ENCODE measurements at places on chromosomes 3 and 15. TPM values are rescaled to one million over a fixed set of nuclear protein-coding genes. Genes with fewer than 3 reads are reported as not detected.

Gene THPO
- total RNA-seq = not detected

Gene PLAAT1
- not detected for total RNA-seq

Gene TMEM266
- not detected for total RNA-seq

Gene TASOR
- total RNA-seq = 34.0 TPM

Gene PP2D1
- total RNA-seq = not detected

Gene FBXO40
- total RNA-seq = not detected

Gene WDR93
- 1.2 TPM for total RNA-seq

Gene CCR8
- not detected for total RNA-seq

Gene GOLGA8J
- not detected for total RNA-seq

Gene LRRC2
- total RNA-seq = not detected

Gene PDCD7
- 15.6 TPM for total RNA-seq

Gene SEMA3F
- 7.8 TPM for total RNA-seq

Gene CD200R1
- total RNA-seq = not detected

Gene ANKRD63
- total RNA-seq = not detected

Gene TRAT1
- total RNA-seq = not detected

Gene RBP2
- not detected for total RNA-seq

Gene C3orf49
- not detected for total RNA-seq

Gene GOLGA6A
- not detected for total RNA-seq

Gene TXNRD3
- 10.4 TPM for total RNA-seq

Gene SMCO1
- total RNA-seq = not detected

Gene TTLL13
- total RNA-seq = not detected

Gene SH2D7
- not detected for total RNA-seq

Gene CYP1A2
- not detected for total RNA-seq
